ENCODE measurements at places on chromosomes 7 and 10.

- peak; percentile 12 for DNase-seq
Observed at GRCh38 chr10:1227510-1228402, 171.6 kb downstream of the WDR37 start.

DNA sequence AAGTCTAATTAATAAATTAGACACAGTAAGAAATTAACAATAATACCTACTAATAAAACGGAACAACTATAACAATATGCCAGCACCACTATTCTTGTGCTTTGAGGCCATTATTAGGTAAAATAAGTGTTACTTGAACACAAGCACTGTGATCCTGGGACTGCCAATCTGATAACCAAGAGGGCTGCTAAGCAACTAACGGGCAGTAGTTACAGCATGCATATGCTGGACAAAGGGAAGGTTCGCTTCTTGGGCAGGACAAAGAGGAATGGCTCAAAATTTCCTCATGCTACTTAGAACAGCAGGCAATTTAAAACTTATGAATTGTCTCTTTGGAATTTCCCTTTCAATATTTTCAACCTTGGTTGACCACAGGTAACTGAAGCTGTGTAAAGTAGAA, 718.6 kb downstream of the SORCS3 start:
- no peak for DNase-seq

GRCh38 chr10:24209946-24210491, 1.1 kb downstream of the KIAA1217 start:
- DNase-seq, result peak; percentile 70

GRCh38 chr10:129626796-129627435, 159.9 kb downstream of the MGMT start:
- no peak for DNase-seq

DNA sequence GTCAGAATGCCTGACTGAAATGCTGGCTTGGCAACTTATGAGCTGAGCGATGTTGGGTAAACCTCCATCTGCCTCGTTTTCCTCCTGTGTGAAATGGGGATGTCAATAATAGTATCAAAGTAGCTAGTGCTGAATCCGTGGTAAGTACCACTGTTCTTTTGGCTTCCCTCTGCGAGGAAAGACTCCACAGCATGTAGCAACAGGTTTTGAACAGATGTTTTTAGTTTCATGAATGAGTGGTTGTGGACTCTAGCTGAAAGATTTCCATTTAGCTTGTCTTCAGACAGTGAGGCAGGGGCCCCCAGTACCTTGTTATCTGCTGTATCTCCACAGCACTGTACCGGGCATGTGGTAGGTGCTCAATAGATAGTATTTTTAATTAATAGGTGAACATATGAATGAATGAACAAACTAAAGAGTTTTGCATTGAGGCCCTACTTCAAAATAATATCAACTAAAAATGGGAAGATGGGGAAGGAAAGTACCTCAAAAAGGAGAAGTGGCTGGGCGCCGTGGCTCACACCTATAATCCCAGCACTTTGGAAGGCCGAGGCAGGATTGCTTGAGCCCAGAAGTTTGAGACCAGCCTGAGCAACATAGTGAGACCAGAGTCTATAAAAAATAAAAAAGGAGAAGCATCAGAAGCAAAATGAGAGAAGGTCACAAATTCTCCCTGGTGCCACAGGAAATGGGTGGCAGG, 5.6 kb upstream of the DLG5 start:
- DNase-seq, result no peak

GRCh38 chr10:132784866-132785722, 853 bp downstream of the NKX6-2 start:
- no peak for DNase-seq

DNA sequence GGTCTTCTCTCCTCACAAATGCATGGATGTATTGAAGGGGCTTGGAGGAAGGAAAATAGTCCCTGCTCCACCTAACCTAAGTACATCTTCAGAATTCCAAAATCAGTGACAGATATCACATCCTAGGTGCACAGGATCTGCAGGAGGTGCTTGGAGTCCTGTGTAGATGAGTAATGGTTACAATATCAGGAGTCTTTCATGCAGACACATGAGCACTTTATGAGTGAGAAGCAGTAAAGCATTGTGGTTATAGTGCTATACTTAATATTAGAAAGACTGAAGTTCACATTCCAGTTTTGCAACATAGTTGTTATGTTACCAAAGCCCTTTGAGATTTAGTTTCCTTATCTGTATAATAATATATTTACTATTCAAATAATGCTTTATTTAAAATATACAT, 516.7 kb downstream of the NEBL start:
- DNase-seq, result no peak

DNA sequence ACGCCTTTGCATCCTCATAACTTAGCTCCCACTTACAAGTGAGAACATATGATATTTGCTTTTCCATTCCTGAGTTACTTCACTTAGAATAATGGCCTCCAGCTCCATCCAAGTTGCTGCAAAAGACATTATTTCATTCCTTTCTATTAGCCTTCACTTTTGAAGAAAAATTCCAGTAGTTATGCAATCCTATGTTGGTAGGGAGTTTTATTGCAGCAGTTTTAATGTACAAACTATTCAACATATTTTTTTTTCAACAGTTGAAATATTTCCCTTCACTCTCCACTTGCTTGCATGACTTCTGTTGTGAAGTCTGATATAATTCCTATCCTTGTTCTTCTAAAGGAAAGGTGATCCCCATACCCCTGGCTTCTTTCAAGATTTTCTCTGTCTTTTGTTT, 27.3 kb upstream of the ARHGAP22 start:
- peak; percentile 31 for DNase-seq

- peak; percentile 84 for DNase-seq
Observed at GRCh38 chr7:42096681-42097561, 140.1 kb downstream of the GLI3 start.

DNA sequence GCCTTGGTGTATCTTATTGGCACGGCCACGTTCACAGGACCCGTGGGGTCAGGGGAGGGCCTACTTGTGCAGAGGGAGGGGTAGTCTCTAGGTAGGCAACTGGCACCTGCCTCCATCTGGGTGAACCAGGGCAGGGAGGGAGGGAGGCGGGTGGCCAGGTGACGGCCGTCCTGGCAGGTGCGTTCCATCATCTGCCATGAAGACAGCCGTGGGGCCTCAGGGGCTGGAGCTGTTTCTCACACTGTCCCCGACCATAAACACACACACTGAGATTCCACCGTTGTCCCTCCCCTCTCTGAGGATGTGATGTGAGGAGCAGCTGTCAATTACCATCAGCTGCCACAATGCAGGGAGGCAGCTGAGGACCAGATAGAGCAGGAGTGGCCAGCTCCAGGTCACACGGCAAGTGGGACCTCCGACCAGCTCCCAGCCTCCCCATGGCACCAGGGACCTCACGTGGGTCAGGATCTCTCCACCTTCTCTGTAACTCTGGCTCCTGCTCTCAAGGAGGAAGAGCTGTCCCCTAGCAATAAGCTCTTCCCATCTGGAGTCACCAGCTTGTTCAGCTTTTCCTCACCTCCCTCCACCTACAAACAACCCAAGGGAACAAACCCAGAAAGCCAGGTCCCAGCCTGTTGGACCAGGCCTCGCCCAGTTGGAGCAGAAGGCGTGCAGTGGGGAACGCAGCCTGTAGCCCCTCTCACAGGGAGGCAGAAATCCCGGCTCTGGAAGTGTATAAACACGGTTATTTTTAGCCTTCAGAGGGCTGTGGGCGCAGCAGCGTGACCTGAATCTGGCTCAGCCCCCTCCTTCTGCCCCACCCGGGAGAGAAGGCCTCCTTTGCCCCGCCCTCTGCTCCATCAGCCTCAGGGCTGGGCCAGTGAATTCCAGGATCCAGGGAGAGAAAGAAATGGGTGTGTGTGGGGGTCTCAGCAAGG, 33.1 kb downstream of the ZMIZ1 start:
- DNase-seq, result peak; percentile 85

DNA sequence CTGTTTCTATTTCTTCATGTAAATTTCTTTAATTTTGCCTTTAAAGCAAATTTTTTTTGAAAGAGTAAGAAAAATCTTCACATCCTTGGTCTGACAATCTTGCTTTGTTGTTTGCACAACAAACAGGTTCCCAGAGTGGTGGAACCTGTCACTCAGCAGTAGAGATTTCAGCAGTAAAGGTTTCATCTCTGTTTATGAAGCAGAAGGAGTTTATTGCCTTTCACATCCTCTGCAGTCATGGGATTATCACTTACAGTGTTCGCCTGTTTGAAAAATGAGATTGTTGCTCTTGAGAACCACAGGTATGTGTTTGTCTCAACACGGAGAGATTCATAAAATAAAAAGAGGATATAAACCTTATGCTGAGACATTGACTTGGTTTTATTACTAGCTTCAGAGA, 342.6 kb downstream of the IPMK start:
- no peak for DNase-seq

DNA sequence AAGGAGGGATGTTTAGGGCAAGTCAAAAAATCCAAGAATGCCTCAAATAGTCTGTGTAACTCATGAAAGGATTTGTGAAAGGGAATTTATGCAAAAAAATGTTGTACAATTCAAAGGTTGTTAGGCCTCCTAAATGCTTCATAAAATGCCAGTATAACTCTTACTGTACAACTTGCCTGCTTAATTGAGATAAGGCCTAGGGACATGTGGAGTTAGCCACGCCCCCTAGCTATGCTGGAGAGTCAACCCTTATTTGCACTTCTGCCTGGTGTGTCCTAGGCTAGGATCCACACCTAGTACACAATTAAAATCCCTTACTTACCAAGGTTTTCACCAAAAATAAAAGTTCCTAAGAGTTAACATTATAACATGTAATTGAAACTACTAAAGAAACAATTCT, 77.2 kb downstream of the ZNF680 start:
- DNase-seq, result no peak

- DNase-seq, result no peak
Observed at GRCh38 chr10:119495021-119495505, 47.5 kb downstream of the RGS10 start.

GRCh38 chr10:26251925-26252324, 35.4 kb downstream of the GAD2 start:
- no peak for DNase-seq

DNA sequence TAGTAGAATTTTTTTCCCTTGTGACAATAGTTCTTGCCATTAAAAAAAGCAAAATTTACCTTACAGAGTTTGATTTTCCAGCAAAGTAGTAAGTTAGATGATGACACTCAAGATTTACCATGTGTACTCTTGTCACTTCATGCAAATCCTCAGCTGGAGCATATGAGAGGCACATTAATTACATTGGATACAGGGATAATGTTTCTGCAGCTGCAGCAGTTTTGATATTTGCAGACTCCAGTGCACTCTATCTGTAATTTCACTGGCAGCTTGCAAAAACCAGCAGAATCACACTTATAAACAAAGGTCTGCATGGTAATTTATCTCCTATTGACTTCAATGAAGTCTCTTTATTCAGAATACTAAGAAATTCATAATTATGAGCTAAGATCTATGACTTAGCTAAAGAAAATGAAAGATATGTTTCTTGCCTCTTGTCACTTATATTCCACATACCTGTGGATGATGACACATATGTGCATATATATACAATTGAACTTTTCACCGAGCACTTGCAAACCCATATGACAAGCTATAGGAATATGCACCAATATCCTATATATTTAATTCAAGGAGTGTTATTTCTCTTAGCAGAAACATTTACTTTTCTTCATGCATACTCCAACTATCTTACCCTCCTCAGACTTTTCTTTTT, 530.6 kb downstream of the PHTF2 start:
- no peak for DNase-seq

GRCh38 chr7:95840953-95841950, 68.9 kb downstream of the DYNC1I1 start:
- DNase-seq, result peak; percentile 14

DNA sequence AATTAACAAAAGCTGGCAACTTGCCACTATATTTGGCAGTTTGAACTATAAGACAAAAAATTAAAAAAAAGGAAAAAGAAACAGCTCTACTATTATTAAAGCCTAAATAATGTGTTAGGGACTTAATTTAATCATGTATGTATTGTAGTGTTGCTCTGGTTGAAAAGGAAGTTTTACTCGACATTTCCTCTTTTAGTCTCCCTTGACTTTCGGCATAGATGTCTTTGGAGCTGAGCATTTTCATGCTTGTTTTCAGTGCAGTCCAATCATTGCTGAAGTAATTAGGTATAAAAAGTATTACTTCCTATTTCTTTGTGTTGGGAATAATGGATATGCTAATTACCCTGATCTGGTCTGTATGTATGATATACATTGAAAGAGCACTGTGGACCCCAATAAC, 216.8 kb upstream of the KLF6 start:
- DNase-seq, result no peak

DNA sequence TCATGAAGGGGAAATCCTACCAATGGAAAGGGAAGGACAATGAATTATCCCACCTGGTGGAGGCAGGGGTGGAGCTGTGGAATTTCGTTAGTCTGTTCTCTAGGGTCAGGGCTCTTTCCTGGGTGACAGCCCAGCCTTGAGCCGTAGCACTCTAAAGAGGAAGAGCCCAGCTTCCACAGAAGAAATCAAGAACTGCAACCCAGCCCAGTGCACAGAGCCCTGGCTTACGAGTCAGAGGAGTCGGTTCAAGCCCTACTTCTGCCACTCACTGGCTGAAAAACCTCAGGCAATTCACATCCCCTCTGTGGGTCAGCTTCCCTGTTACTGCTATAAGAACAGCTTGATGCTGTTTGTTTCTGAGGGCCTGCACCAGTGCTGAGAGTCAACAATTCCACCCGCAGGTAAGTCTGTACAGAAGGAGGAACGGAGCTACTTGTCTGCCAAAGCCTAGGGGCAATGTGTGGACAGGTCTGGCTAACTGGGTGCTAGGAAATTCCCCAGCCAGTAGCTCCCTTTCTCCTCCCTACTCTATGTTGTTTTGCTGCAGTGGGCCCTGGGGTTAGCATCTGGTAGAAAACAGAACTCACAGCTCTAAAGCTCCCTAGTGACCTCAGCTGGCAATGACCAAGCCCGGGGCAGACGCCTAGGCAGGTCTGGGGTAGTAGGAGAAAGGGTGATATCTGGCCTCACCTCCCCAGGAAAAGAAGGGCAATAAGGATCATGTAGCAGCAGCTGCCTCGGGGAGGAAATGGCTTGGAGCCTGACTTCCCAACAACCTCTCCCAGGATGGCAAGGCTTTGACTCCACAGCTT, 3.3 kb downstream of the AVPI1 start:
- DNase-seq, result peak; percentile 33

DNA sequence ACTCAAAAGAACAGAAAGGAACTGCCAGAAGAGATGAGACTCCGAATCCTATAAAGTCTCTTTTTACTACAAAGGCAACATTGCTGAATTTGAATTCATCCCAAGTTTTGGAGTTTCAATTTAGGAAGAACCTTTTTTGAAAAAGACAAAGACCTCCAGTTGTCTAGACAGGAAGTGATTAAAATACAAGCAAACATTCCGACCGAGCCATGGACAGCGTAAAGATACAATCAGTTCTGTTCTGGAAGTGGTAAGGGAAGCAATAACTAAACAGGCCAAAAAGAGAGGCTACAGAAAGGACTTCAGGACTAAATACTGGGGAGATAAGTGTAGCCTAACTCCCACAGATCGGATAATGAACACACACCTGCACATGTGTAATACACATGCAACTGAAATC, 101.0 kb downstream of the SMURF1 start:
- DNase-seq, result no peak

DNA sequence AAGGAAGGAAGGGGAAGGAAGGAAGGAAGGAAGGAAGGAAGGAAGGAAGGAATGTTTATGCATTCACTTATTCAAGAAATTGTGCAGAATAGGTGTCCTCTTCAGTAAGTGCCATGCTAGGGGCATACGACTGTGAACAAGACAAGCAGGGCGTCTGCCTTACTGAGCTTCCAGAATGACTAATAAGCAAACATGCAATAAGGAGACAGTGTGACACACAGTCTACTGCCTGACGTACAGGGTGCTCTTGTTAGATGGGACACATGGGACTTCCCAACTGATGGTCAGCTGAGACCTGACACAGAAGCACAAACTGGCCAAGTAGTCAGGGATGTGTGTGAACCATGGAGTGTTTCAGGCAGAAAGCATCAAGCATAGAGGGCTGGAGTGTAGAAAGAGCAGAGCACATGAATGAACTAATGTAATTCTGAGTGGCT, 18.2 kb downstream of the DNAJC12 start:
- no peak for DNase-seq

Measured in umbilical cord (tissue), 2 donors.